ENCODE measurements at places on chromosomes 7 and 10. TPM values are rescaled to one million over a fixed set of nuclear protein-coding genes. Genes with fewer than 3 reads are reported as not detected.

The UBE2D1 gene
- total RNA-seq, result 14.0 TPM

The ACSM6 gene
- total RNA-seq, result not detected

The UPK3BL2 gene
- not detected for total RNA-seq

The POLR2J3 gene
- total RNA-seq, result 3.2 TPM

The JCAD gene
- total RNA-seq, result 1.2 TPM

The RNF148 gene
- not detected for total RNA-seq

All from myometrial cell (primary cell).